A549 treated with ZK216348 at 1 μM for 4 hours (cell line): ENCODE measurements at places on chromosomes 2 and 18. TPM values are rescaled to one million over a fixed set of nuclear protein-coding genes. Genes with fewer than 3 reads are reported as not detected.

Gene ZAP70
- total RNA-seq: not detected in 5 replicates

Gene TNFRSF11A
- total RNA-seq: 6.9 to 9.7 TPM (median 7.3 TPM) in 5 replicates

Gene DPP10
- total RNA-seq: not detected in 5 replicates

Gene PRSS56
- 0.08 to 0.31 TPM (median 0.20 TPM) in 4 of 5 replicates, not detected in the other for total RNA-seq

Gene DCC
- total RNA-seq: not detected in 5 replicates

Gene STK11IP
- 9.4 to 21.0 TPM (median 17.7 TPM) in 5 replicates for total RNA-seq

Gene BCL11A
- 0.07 to 0.78 TPM (median 0.51 TPM) in 3 of 5 replicates, not detected in the others for total RNA-seq
